Caki2 (cell line): ENCODE measurements at places on chromosomes 11 and 22. TPM values are rescaled to one million over a fixed set of nuclear protein-coding genes. Genes with fewer than 3 reads are reported as not detected.

ZDHHC13 gene
- 14.2 and 18.0 TPM in 2 replicates for total RNA-seq

NRXN2 gene
- 2.2 and 22.7 TPM in 2 replicates for total RNA-seq

RNF169 gene
- total RNA-seq, result 4.8 and 5.1 TPM in 2 replicates

PAX6 gene
- total RNA-seq, result 0.27 and 4.7 TPM in 2 replicates

OR51E2 gene
- 0.17 TPM in 1 of 2 replicates, not detected in the other for total RNA-seq

MIOX gene
- 1.9 TPM in 1 of 2 replicates, not detected in the other for total RNA-seq

MYBPC3 gene
- not detected in 2 replicates for total RNA-seq

CNIH2 gene
- total RNA-seq, result 0.61 TPM in 1 of 2 replicates, not detected in the other

OR5T1 gene
- total RNA-seq, result not detected in 2 replicates

WNT11 gene
- 3.7 and 4.9 TPM in 2 replicates for total RNA-seq

SYT13 gene
- 115 and 120 TPM in 2 replicates for total RNA-seq

H19 gene
- 5.6 and 9.3 TPM in 2 replicates for total RNA-seq

CLDN5 gene
- total RNA-seq, result not detected in 2 replicates

GPR83 gene
- total RNA-seq, result not detected in 2 replicates

HPX gene
- 9.0 TPM in 1 of 2 replicates, not detected in the other for total RNA-seq

DDI1 gene
- not detected in 2 replicates for total RNA-seq
